ENCODE measurements at places on chromosomes 12 and 14. TPM values are rescaled to one million over a fixed set of nuclear protein-coding genes. Genes with fewer than 3 reads are reported as not detected.
A peak's percentile ranks its signal among the peaks of the same experiment; 100 is the strongest.

DNA sequence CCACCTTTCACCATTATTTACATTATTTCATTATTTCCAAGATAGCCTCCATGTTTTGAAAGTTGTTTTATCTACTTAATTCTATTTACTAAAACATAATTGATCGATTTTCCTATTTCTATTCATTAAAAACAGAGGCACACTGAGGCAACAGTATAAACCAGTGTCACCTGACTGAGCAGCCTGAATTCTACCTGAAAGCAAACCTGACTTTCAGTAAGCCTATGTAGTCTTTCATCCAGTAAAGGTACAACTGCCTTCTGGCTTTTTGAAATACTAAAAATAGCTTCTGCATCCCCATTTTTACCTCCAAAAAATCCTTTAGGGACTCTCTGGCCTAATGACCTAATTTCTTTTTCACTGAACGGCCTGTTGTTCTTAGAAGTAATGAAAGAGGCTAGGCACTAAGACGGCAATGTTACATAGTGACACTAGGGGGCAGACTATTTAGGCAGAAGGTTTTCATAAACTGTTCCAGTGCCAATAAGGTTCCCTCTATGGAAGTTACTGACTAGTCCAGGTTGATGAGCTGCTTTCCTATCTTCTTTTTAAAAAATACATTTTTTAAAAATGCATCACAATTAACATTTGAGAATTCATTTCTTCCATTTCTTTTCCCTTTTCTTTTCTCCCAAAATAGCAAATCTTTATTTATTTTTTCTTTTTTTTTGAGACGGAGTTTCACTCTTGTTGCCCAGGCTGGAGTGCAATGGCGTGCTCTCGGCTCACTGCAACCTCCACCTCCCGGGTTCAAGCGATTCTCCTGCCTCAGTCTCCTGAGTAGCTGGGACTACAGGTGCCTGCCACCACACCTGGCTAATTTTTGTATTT lies 17.5 kb downstream of the ANAPC5 start:
- DNase-seq: peak; percentile 24

- no peak for DNase-seq
Measured at GRCh38 chr14:54186821-54187763, 209.7 kb upstream of the CDKN3 start.

DNA sequence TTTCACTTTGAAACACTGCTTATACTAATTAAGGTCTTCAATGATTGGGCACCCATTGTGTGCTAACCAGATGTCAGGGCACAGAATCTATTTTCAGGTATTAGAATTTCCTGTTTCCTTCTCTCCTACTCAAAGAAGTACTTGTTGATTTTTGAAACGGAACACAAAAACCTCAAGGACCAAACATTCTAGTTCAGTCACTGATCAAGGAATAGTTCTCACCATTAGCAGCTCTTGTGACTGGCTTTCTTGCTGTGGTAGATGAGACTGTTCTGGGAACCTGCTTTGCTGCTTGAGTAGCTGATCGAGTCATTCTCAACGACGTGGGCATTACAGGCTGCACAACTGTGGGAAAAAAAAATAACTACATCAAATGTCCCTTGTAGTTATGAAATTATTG lies 11.0 kb downstream of the DLGAP5 start:
- DNase-seq: no peak

- DNase-seq: no peak
Measured at GRCh38 chr12:67720351-67720856, 71.9 kb downstream of the DYRK2 start.

The VRTN gene
- total RNA-seq: not detected
